ENCODE measurements at places on chromosomes 6 and 20.

DNA sequence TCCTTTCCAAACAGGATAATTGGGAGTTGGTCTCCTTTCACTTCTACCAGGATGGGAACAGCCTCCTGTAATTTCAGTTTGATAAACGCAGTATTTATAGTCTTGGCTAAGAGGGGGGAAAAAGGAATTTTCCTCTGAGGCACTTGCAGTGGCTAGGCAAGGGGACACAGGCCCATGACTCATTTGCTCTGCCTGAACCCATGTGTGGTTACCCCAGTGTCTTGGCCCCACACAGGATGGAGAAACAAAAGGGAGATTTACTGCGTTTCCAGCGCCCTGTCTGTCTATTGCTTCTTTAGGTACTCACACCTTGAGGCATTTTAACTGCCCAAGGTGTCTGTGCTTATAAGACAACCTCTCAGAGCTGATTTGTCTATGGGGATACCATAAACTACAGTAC, 74.8 kb upstream of the NEDD9 start:
- no peak for DNase-seq

DNA sequence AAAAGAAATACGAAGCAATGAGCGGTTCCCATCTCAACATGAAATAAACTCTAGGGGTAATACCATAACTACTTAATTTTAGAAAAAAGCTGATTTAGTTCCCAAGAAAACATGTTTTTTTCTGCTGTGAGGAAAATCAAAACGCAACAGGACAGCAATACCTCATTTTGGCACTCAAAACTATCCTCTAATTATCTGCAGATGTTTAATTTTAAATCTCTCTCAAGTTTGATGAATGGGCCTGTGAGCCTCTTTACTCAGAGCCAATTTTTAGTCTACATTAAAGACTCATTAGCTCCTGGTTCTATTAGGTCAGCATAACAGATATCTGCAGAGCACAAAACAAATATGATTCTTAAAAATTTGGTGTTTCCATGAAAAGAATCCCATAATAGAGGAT, 28.1 kb downstream of the RNF24 start:
- DNase-seq: no peak

DNA sequence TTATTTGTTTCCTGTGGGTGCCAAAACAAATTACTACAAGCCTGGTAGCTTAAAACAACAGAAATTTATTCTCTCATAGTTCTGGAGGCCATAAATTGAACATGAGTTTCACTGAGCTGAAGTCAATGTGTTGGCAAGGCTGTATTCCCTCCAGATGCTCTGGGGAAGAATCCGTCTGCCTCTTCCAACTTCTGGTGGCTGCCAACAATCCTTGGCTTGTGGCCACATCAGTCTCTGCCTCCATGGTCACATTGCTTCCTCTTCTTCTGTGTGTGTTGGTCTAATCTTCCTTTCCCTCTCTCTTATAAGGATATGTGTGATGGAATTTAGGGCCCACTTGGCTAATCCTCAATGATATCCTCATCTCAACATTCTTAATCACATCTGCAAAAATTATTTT, 92.8 kb upstream of the EPB41L1 start:
- DNase-seq: no peak

- no peak for DNase-seq
These were observed 804.0 kb downstream of the C6orf118 start for GRCh38 chr6:164505425-164505824.

GRCh38 chr20:58056921-58057686, 171.3 kb downstream of the ANKRD60 start:
- no peak for DNase-seq

- DNase-seq: no peak
These were observed 11.8 kb downstream of the UTRN start for GRCh38 chr6:144296973-144297372.

- no peak for DNase-seq
These were observed 942 bp downstream of the ACAT2 start for GRCh38 chr6:159762681-159763293.

- no peak for DNase-seq
These were observed 2.9 kb downstream of the POU3F2 start for GRCh38 chr6:98836962-98837944.

- DNase-seq: no peak
These were observed 26.6 kb upstream of the PCMTD2 start for GRCh38 chr20:64228751-64229506.

DNA sequence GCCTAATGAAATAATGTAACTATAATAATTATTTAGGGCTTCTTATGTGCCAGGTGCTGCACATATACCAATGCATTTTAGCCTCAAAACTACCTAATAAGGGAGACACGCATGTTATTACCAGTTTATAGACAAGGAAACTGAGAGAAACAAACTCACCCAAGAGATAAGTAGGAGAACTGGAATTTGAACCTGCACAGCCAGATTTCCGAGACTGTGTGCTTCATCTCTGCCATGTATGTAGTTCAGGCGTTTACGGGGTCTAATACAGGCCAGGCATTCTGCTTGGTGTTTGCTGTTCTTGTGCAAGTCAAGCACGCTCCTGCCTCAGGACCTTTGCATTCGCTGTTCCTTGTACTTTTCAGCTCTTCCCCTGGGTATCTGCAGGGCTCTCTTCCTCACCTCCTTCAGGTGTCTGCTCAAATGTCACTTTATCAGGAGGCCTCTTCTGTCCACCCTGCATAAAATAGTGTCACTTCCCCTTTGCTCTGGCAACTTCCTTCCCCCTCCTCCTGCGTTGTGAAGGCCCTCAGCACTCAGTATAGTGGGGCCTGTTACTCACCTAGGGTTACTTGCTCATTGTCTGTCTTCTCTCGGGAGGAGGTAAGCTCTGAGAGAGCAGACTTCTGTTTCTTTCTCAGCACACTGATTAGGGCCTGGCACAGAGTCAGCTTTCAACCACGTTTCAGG, 6.1 kb upstream of the NSFL1C start:
- DNase-seq: no peak

- peak; percentile 42 for DNase-seq
These were observed 169.1 kb upstream of the PMEPA1 start for GRCh38 chr20:57878786-57879424.

GRCh38 chr6:92479831-92480230, 939.5 kb downstream of the EPHA7 start:
- no peak for DNase-seq

DNA sequence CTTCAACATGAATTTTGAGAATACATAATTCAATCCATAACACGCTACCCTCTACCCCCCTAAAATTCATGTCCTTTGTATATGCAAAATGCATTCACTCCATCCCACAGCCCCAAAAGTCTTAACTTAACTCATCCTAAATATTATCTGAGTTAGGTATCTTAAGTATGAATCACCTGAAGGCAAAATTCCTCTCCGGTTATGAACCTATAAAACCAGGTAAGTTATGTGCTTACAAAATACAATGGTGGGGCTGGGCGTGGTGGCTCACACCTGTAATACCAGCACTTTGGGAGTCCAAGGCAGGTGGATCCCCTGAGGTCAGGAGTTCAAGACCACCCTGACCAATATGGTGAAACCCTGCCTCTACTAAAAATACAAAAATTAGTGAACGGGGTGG, 23.5 kb upstream of the PRSS35 start:
- no peak for DNase-seq

- DNase-seq: no peak
These were observed 31.5 kb downstream of the PYGB start for GRCh38 chr20:25279403-25279802.

DNA sequence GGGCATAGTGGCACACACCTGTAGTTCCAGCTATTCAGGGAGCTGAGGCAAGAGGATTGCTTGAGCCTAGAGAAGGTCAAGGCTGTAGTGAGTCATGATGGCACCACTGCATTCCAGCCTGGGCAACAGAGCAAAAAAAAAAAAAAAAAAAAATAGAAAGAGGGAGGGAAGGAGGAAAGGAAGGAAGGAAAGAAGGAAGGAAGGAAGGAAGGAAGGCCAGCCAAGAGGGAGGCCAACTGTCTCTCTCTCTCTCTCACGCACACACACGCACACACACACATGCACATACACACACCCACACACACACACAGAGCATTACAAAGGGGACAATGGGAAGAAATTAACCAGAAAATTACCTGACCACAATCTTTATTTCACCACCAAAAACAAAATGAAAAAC, 50.6 kb upstream of the COL9A1 start:
- DNase-seq: no peak

DNA sequence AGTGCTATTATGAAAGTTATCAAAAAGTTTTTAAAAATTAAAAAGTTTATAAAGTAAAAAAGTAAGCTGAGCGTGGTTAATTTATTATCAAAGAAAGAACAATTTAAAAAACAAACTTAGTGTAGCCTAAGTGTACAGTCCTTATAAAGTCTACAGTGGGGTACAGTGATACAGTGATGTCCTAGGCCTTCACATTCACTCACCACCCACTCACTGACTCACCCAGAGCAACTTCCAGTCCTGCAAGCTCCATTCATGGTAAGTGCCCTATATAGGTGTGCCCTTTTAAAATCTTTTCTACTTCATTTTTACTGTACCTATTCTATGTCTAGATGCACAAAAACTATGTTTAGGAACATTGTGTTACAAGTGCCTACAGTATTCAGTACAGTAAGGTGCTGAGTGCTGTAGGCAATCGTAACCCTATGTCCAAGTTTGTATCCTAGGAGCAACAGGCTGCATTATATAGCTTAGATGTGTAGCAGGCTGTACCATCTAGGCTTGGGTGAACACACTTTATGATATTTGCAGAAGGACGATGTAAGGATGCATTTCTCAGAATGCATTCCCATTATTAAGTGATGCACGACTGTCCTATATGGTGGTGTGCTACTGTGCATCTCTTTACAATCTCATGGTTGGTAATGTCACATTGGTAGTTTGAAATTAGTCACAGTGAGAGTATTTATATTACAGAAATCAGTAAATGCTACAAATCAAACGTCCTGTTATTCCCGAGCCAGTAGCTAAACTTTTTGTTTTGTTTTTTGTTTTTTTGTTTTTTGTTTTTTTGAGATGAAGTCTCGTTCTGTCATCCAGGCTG, 158.3 kb downstream of the GMPR start:
- no peak for DNase-seq

DNA sequence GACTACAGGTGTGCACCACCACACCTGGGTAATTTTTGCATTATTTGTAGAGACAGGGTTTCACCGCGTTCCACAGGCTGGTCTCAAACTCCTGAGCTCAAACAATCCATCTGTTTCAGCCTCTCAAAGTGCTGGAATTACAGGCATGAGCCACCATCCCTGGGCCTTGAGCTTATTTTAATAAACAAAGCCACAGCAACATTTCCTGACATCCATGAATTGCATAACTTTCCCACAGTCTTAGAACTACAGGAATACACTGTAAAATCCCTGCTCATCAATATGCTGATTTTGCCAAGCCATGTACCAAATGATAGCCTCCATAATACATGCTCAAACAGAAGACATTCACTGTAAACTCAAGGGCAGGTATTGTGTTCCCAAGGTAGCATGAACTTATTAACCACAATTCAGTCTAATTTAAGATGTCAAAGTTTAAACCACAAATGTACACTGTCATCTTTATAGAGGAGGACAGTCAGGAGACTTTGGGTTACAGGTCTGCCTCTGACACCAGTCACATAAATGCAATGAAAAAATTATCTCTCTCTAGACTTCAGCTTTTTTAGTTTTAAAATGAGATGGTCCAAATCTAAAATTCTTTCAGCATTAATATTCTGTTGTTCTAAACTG, 40.0 kb downstream of the NUDT3 start:
- no peak for DNase-seq

DNA sequence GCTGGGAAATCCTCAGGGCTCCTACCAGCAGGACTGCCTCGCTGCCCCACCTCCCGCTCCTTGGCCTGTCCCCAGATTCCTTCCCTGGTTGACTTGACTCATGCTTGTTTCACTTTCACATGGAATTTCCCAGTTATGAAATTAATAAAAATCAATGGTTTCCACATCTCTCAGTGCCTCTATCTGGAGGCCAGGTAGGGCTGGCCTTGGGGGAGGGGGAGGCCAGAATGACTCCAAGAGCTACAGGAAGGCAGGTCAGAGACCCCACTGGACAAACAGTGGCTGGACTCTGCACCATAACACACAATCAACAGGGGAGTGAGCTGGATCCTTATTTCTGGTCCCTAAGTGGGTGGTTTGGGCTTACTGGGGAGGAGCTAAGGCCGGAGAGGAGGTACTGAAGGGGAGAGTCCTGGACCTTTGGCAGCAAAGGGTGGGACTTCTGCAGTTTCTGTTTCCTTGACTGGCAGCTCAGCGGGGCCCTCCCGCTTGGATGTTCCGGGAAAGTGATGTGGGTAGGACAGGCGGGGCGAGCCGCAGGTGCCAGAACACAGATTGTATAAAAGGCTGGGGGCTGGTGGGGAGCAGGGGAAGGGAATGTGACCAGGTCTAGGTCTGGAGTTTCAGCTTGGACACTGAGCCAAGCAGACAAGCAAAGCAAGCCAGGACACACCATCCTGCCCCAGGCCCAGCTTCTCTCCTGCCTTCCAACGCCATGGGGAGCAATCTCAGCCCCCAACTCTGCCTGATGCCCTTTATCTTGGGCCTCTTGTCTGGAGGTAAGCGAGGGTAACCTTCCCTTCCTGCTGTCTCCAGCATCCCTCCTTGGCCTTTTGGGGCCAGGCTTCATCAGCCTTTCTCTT, at the start of gene CFB:
Gene CFB (plus strand): TSS at position 589 of the 863 bp plus-strand sequence. CDS start 127 bp downstream, at position 716.
- peak; percentile 88 for DNase-seq

- DNase-seq: no peak
These were observed 123.5 kb downstream of the MAP3K7 start for GRCh38 chr6:90463359-90463758.

DNA sequence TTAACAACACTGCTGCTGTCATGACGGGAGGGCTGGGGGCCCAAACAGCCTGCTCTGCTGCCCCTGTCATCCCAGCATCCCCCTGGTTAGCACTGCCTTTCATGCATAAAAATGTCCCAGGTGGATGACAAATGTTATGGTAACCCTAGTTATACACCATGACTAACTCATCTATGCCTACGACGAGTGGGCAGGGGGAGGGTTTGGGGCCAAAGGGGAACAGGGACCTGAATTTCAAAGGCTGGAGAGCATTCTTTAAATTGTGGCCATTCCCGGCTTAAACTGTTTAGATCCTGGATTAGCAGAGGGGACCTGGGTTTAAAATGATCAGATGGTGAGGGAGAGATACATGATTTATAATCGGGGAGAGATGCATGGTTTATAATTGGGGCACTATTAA, 24.4 kb downstream of the GNAS-AS1 start:
- no peak for DNase-seq

DNA sequence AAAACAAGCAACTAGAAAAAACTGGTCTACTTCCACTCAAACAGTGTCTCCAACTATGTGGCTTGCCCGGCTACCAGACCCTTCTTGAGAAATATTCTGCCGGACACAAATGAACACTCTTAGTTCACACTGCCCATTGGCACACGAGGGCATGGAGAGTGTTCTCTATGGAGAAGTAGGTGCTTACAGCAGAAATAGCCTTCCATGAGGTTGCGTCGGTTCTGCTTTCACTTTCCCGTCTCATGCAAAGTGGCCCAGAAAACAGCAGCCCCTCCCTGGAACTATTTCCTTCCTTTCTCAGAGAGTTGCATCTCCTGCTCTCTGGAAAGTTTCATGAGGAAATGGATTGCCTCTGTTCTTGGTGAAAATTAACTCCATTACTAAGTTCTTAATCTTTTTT, 9.5 kb upstream of the HLA-DOA start:
- peak; percentile 91 for DNase-seq

DNA sequence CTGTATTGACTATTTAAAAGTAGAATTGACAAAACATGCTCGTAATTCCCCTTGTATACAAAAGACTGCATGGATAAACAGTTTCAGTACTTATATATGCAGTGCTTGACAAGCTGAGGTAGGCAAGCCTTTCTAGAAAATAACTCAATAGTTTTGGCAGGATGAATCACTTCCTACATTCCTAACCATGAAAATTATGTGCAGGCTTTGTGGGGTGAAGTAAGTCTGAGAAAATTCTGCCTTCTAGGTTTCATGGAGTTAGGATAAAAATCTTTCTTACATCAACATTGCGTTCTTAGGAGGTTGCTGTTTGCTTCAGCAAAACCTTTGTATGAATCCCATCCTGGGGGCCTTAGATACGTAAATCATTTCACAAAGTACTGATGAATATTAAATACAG, 801.4 kb upstream of the EYS start:
- no peak for DNase-seq

All from right atrium auricular region (tissue), 2 donors.